ENCODE measurements at places on chromosomes 13 and 19.

- DNase-seq: no peak
These were observed 64.3 kb upstream of the SIAH3 start for GRCh38 chr13:45915686-45916439.

- DNase-seq: no peak
These were observed 21.2 kb downstream of the RCBTB2 start for GRCh38 chr13:48511621-48512230.

DNA sequence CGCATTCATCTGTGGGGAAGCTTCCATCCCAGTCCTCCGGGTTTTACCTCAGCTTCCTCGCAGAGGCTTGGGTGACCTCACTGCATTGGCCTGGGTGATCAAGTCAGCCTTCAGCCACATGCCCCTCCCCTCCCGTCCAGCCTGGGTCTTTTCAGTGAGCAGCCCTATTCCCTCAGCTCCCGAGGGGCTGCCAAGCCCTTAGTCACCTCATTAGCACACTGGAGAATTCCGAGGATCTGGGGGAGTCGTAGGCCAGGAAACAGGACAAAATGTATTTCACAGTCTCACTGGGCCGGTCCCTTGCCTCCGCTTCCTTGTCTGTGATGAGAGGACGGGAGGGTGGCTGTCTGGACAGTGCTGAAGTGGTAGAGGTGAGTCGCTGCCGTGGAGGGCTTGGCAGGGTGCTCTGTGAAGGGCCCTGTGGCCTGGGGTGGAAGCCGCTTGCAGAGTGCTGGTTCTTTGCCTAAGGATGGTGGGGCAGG, 19.9 kb downstream of the KDM4B start:
- DNase-seq: no peak

- DNase-seq: no peak
These were observed 107.6 kb downstream of the SLC25A15 start for GRCh38 chr13:40897053-40897452.

- no peak for DNase-seq
These were observed 19.5 kb upstream of the MAB21L1 start for GRCh38 chr13:35496006-35496405.

DNA sequence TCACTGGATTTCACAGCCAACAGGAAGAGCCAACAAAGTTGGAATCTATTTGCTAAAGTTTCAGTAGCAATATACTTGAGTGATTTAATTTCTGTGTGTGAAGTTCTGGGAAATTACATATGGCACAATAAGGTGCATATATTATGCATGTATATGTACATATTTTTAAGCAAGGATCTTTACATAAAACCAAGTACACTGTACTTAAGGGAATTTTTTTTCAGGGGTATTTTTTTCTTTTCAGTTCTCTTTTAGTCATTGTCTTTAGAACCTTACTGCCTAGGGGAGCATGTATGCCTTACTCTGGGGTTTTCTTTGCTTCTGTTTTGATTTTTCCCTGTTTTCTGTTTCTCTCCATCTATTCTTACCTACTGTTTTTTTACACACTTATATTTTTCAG, 7.4 kb downstream of the RAP2A start:
- no peak for DNase-seq
